ENCODE measurements at places on chromosomes 11 and 22. TPM values are rescaled to one million over a fixed set of nuclear protein-coding genes. Genes with fewer than 3 reads are reported as not detected.

- no peak for DNase-seq
Measured at GRCh38 chr11:76625472-76626186, 44.9 kb downstream of the LRRC32 start.

The SUSD2 gene
- polyA plus RNA-seq: 0.91 TPM

The UEVLD gene
- polyA plus RNA-seq: 14.3 TPM

- DNase-seq: no peak
Measured at GRCh38 chr11:110832080-110832479, 119.8 kb upstream of the ARHGAP20 start.

- no peak for DNase-seq
Measured at GRCh38 chr11:35235936-35236666, 97.1 kb downstream of the CD44 start.

DNA sequence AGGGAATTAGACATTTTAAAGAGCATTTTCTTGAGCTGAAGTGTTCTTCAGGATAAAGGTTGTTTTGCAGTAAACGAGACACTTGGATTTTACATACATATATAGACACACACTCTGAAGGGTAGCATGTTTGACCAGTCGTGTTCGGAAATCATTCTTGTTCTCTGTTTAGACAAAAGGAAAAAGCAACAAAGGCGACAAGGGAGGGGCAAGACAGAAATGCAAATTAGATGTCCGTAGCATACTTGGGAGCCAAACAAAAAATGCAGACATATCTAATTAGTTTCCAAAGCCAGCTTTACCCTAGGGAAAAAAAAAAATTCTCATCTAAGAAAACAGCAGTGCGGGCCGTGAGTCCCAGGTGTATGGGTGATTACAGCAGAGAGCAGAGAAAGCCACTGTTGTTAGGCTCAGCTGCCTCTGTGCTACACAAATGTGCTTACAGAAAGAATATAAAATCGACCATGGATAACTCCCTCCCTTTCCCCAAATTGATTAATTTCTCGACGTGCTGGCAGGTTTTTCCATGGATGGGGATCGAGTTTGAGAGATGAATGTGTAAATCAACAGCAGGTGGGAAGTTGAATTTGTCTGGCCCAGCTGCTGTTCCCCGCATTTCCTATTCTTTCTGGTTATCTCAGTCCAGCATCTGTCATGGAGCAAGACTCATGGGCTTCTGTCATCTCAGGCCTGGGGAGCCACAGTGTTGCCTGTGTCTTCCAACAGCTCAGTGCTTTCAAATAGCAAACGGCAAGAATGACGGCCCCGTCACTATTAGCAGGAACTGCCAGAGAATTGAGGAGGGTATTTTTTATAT lies 176.5 kb upstream of the TTC12 start:
- DNase-seq: no peak

DNA sequence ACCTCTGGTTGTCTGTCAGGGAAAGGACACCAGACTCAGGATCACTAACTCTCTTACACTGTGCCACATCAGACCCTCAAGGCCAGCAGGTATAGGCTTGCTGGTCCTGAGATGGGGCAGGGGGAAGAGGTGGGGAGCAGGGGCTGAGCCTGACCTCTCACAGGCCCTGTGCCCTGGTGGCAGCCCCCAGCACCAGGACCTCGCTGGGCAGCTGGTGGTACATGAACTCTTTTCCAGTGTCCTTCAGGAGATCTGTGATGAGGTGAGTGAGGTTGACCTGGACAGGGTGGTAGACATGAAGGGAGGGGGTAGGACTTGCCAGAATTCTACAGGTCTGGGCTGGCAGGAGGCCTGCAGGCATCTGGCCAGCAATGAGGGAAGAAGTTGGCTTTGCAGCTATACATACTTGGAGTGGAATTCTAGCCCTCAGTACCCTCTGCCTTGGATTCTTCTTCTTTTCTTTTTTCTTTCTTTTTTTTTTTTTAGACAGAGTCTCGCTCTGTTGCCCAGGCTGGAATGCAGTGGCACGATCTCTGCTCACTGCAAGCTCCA lies 1.4 kb downstream of the NUDT22 start:
- no peak for DNase-seq

- no peak for DNase-seq
Measured at GRCh38 chr11:83459798-83460197, 173.6 kb upstream of the CCDC90B start.

The SVIP gene
- 8.0 TPM for polyA plus RNA-seq

DNA sequence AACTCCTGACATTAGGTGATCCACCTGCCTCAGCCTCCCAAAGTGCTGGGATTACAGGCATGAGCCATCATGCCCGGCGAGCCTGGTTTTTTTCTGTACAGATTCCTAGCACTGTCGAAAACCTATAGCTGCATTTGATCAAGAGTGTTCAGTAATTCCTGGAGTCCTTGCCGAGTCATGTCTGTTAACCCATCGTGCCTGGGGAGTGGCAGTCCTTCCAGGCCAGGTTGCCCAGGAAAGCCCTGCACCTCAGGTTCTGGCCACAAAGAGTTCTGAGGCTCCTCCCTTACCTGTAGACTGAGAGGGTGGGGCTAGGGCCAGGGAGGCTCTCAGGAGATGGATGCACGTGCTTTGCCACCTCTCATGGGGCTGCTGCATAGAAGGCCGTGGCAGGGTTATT lies 17.0 kb downstream of the YDJC start:
- DNase-seq: no peak

DNA sequence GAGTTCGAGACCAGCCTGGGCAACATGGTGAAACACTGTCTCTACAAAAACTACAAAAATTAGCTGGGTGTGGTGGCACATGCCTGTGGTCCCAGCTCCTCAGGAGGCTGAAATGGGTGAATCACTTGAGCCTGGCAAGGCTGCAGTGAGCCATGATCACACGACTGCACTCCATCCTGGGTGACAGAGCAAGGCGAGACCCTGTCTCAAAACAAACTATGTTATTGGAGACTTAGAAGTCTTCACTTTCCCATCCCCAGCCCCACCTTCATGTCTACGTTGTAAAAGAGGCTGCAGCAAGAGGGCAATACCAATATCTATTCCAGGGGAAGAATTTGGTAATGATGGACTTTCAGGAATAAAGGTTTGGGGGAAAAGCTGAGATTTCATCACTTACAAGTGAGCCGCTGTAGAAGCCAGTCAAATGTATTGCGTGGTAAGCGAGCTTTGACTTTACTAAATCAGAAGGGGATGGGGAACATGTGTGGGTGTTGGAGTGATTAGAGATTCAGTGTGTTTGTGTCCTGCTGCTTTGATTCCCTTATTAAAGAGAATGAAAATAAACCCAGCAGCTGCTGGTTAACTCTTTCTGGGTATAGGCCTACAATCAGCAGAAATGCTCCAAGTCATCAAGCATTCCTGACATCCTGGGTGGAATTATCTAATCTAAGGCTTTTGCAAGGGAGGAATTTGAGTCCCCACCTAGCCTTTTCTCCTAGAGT lies 53.7 kb downstream of the UBASH3B start:
- no peak for DNase-seq

- no peak for DNase-seq
Measured at GRCh38 chr22:48427731-48428211, 1399.9 kb downstream of the BRD1 start.
